Fibroblast of mammary gland (primary cell): ENCODE measurements at places on chromosomes 5 and 9.

DNA sequence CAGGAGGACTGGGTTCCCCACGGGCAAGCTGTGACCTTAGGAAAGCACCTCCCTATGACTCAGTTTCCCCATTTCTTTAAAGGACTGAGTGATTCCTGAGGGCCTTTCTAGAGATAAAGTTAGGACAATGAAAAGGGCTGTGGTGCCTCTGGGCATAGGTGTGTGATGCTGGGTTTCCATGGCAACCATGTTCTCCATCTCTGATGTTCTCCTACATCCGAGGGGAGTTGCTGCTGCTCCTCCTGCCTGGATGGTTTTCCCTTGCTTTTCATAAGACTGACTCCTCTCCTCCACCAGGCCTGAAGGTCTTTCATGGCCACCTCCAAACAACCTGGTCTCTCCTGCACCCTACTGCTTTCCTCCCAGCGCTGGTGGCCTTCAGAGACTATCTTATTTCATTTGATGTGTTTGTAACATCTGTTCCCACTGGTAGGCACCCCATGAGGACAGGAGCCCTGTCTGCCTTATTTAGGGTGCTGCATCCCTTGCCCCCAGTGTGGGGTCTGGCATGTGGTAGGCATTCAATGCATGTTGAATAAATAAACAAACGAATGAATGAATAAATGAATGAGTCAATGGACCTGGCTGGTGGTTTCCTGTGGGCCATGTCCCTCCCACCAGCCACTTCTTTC is 112.2 kb upstream of the HAND1 start:
- no peak for DNase-seq

DNA sequence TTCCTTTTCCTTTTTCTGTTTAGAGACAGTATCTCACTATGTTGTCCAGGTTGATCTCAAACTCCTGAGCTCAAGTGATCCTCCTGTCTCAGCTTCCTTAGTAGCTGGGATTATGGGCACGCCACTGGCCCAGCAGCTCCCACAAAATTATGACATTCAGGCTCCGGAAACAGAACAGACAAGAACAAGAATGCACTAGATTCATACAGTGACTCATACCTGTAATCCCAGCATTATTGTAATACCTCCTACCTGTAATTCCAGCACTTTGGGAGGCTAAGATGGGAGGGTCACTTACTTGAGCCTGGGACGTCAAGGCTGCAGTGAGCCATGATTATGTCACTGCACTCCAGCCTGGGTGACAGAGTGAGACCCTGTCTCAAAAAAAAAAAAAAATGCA is 26.7 kb upstream of the B4GALT1 start:
- DNase-seq, result no peak

DNA sequence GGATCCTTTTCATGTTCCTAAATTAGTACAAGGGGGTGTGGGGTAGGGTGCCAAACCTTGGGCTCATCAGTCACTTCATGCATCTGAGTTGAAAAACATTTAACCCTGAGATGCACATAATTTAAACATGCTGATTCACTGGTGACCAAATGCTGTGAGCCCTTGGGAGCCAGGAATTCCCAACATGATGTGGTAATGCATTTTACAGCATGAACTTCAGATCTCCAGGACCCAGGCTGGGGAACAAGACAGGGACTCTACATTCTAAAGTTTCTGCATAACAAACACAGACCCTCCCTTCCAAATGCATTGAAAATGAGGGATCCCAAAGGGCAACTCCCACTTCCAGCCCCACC is 322.2 kb downstream of the NDUFS4 start:
- DNase-seq, result peak; percentile 56

GRCh38 chr5:77645158-77645994 is 6.9 kb upstream of the OTP start:
- DNase-seq, result no peak

DNA sequence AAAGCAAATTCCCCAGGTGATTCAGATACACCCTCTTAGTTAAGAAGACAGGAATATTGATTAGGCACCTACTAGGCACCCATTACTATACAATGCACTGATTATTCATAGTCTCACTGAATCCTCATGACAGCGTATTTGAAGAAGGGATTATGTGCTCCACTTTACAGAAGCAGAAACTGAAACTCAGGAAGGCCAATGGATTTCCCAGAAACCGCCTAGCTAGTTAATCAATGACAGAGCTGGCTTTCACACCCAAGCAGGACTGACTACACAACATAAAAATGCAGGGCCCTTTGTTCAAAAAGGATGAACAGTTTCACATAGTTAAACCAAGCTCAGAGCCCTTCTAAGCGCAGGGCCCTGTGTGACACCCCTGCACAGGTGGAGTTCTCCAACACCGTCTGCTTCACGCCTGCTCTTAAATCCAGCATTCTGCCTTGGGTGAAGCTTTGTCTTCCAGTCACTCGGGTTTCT is 117.3 kb downstream of the TTLL11 start:
- peak; percentile 58 for DNase-seq

DNA sequence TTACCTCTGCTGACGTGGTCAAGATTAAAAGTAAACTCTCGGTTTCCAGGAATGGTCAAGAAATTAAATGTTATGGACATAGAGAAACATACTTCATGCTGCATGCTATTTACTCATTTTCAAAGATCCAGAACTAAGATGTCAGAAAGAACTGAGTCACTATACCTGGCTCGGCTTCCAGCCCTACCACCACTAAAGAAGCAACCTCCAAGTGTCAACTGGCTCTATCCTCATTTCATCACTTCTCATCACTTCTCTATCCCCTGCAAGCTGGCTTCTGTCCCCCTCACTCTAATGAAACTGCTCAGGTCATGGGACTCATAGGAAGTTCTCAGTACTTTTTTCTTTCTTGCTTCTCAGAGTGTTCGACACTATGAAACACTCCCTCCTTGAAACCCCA is 116.2 kb downstream of the CDK5RAP2 start:
- DNase-seq, result no peak

DNA sequence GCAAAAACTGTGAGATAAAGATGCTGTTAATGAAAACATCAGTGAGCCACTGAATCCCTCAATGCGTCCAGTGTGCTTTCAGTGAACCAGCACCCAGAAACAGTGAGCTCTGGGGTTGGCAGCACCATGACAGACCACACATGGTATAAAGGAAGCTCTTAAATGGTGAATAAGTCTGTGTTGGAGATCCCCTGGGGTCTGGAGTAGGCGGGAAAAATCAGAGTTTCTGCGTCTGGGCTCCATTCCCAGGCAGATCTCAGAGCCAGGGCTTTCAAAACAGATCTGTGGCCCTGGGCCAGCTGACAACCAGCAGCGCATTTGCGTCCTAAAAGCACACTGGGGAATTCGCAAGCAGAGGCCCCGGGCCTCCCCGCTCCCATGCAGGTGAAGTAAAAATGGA is 233.5 kb downstream of the FRMD3 start:
- peak; percentile 97 for DNase-seq

GRCh38 chr9:89171693-89172092 is 6.9 kb downstream of the SHC3 start:
- DNase-seq, result no peak

- DNase-seq, result no peak
These were observed 86.3 kb downstream of the SLC44A1 start for GRCh38 chr9:105330755-105331154.
